ENCODE measurements at places on chromosomes 7 and 10.

DNA sequence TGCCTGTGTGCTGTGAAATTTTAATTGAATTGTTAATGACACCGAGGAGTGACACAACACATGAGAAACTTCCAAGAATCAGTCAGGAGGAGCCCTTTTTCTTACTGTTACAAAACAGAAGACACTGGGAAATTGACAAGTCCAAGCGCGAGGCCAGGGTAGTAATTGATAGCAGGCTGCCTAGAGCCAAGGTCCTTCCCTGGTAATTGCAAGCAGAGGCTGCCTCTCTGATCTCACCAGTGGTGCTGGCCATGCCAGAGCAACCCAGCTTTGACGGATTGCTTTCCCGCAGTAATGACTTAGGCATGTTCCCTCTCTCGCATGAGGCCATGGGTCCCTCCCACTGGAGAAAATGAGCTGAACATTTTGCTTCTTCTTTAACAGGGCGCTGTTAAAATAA lies 111.5 kb downstream of the LRMDA start:
- DNase-seq: no peak

- DNase-seq: no peak
Observed at GRCh38 chr7:110800984-110801383, 289.9 kb upstream of the LRRN3 start.

GRCh38 chr10:27912231-27912630 lies 86.6 kb downstream of the ODAD2 start:
- no peak for DNase-seq

DNA sequence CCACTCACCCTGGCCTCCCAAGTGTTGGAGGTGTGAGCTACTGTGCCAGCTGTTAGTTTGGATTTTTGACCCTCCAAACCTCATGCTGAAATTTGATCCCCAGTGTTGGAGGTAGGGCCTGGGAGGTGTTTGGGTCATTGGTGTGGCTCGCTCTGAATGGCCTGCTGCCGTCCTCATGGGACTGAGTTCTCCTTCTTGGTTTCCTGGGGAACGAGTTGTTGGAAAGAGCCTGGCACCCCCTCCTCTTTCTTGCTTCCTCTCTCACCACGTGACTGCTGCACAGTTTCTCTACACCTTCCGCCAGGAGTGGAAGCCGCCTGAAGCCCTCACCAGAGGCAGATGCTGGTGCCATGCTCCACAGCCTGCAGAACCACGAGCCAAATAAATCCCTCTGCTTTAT lies 253.5 kb downstream of the PHTF2 start:
- DNase-seq: no peak

DNA sequence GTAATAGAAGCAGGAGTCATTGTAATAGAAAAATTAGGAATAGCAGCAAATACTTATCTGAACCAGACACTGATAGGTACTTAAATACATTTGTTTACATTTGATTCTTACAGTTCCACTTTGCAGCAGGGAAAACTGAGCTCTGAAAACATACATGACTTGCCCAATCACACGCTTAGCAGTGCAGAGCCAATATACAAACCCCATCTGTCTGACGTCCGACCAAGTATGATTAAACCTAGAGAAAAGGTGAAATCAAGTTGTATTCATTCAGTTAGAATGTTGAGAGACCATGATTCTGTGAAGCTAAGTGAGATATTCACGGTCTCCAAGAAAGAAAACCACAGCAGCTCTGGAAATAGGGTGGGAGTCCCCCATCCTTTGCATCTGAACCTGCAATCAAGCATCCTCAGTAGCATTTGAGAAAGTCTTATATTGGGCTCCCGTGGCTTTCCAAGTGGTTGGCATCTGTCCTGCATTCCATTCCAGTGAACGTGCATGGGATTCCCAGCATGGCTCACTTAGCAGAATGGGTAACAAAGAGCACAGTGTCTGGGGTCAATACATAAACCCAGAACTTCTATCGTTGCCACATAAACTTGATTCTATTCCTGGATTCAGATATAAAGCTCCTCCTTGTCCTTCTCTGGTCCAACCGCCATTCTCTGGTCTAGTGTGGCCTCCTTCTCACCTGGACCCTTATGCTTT lies 148.7 kb upstream of the RSU1 start:
- DNase-seq: no peak

DNA sequence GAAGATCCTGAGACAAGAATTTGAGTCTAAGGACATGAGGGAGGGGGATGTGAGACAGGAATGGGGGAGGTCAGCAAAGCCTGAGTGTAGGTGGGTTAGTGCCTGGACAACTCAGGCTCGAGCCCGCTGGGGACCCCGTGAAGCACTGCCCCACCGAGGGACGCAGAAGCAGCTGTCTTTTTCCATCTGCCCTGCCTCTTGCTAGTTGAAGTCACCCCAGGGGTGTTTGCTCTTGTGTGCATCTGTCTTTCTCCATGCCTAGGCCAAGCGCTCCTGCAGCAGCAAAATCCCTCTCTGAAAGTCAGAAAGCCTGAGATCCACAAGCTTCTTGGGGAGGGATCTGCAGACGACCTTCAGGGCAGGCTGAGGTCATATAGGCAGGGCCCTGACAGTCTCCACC lies 79.0 kb upstream of the CELF2 start:
- no peak for DNase-seq

- no peak for DNase-seq
Observed at GRCh38 chr7:108073305-108074070, 56.7 kb downstream of the LAMB4 start.

DNA sequence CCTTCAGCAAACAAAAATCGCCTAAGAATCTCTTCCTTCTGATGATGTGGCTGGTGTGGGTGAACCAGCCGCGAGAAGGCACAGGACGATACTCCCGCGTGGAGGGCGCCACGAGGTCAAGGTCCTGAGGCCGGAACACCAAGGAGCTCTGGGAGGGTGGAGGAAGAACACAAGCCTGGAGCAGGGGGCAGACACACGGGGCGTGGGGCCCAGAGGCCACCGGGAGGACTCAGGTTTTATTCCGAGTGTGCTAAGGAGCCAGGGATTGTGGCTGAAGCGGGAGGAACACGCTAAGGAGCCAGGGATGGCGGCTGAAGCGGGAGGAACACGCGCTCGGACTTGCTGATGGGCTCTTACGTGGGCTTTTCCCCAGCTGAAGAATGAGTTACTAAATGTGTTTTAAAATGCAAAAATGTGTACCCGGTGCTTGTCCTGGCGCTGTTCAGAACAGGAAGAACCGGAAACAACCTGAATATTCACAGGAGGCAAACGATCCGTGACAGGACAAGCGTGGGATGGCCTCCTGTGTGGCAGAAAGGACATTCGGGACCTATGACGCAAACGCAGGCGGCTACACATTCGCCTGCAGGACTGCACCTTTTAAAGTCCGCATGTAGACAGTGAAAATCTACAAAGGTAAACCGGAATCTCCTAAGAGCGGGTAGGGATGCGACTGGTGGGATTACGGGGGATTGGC lies 64.0 kb downstream of the MAD1L1 start:
- no peak for DNase-seq

DNA sequence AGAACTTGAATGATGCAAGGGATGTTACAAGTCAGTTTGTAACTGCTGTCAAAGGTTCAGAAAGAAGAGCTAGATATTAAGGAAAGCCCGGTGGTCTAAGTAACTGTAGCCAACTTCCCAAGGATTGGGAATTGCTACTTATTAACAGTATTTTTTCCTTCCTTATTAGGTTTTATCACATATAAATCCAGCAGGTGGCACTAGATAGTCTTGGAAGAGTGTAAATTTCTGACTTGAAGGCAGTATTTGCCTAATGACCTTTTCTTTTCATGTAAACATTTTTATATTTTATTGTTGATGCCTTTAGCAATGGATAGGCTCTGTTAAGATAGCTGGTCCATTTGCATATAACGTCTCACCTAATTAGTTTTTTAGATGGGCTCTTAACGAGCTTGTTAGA lies 51.2 kb downstream of the ANLN start:
- no peak for DNase-seq

All from stimulated activated CD4-positive, alpha-beta T cell treated with anti-CD3 and anti-CD28 coated beads, Interleukin-15, amount 100 ng/mL, for 24 hours (primary cell).